ENCODE measurements at places on chromosomes 12 and 14.

DNA sequence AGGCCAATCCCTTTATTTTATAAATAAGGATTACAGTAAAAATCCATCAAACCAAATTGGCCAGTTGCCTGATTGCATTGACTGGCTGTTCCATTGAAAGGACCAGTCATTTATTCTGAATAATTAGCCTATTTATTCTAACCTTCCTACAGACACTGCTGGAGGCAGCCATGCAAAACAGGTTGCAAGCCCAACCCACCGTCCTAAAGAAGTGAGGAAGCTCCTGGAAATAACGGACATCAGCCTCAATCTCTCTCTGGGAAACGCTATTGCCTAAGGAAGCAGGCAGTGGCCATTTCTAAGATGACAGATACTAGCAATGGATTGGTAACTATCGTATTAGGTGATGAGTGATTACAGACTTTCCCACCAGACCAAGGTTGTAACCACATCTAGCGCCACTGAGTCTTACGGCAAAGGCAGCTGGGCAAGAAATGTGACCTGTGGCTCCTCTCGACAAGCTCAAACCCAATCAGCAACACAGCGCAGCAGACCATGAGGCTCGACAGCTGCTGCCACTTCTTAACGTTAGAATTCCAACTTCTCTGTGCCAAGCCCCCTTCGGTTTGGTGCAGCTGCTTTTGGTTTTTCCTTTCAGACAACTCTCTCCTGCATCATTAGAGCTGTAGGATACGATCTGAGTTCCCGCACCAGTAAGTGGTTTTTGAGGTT, 134.2 kb downstream of the KCNK10 start:
- no peak for DNase-seq

GRCh38 chr12:121446750-121447149, 46.8 kb downstream of the RNF34 start:
- DNase-seq: no peak

DNA sequence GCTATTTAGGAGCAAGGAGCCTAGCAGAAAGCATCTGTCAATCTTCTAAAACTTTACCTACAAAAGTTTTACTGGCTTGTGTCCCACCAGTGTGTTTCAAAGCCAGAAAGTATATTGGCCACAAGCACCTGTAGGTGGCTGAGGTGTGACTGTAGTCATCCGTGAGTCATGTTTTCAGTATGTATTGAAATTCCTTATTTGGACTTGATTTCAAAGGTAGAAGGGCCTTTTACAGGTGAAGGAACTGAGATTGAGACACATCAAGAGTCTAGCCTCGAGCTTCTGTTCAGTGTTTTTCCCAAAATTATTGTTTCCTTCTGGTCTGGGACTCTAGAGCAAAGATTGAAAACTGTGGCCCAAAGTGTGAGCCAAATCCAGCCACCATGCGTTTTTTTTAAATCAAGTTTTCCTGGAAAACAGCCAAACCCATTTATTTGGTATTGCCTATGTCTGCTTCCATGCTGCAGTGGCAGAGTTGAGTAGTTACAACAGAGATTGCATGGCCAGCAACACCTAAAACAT, 195.3 kb upstream of the BCL2L14 start:
- no peak for DNase-seq

DNA sequence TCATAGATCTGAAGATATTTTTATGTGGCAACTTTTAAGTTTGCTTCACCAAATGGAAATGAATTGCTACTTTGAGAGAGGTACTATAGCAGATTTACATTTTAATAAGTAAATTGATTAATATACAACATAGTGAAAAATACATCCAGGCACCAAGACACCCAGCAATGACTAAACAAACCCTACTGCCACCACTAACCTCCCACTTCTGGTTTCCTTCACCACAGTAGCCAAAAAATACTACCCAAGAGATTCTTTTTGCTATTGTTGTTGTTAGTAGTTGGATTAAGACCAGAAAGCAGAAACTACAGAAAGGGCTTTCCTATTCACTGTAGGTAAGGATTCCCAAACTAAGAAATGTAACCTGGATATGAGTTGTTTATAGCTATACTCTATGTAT, 54.1 kb downstream of the COCH start:
- DNase-seq: no peak

DNA sequence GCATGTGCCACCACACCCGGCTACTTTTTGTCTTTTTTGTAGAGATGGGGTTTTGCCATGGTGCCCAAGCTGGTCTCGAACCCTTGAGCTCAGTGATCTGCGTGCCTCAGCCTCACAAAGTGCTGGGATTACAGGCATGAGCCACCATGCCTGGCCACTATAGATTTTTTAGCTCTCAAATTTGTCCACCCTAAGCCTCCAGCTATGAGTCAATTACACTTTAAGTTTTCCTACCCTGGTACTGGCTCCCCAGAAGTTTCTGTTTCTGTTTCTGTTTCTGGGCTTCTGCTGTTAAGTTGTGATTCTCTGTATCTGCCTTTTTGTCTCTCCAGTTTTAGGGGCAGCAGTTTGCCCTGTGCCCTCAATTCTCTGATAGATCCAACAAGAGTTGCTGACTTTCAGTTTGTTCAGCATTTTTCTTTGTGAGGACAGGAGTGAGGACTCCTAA, 4.4 kb upstream of the TINF2 start:
- no peak for DNase-seq

- DNase-seq: no peak
These were observed 119.0 kb upstream of the RASSF8 start for GRCh38 chr12:25839470-25839869.

- DNase-seq: no peak
These were observed 65.2 kb downstream of the WIF1 start for GRCh38 chr12:65055859-65056258.

- no peak for DNase-seq
These were observed 86.3 kb upstream of the PDZRN4 start for GRCh38 chr12:41101806-41102205.

DNA sequence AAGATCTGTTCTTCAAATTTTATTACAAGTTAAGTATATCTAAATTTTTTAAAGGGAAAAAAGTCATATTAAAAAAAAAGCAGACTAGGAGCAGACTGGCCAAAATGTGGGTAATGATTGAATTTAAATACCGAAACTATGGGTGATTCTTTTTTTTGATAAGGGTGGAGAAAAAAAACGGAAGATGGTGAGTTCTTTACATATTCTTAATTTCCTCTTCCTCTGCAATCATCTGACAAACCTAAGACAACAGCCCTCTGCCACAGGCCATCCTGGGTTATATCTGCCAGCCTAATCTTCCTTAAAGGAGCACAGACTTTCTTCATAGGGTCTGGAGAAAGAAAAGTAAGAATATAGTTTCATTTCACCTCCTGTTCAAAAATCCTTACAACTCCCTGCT, 108.0 kb downstream of the PPP2R5E start:
- peak; percentile 17 for DNase-seq

GRCh38 chr12:66131067-66131688, 628 bp upstream of the LLPH start:
- DNase-seq: no peak

- DNase-seq: no peak
These were observed 400.2 kb downstream of the BCL11B start for GRCh38 chr14:98871796-98872195.

GRCh38 chr12:115922952-115923564, 354.4 kb downstream of the MED13L start:
- DNase-seq: peak; percentile 35

DNA sequence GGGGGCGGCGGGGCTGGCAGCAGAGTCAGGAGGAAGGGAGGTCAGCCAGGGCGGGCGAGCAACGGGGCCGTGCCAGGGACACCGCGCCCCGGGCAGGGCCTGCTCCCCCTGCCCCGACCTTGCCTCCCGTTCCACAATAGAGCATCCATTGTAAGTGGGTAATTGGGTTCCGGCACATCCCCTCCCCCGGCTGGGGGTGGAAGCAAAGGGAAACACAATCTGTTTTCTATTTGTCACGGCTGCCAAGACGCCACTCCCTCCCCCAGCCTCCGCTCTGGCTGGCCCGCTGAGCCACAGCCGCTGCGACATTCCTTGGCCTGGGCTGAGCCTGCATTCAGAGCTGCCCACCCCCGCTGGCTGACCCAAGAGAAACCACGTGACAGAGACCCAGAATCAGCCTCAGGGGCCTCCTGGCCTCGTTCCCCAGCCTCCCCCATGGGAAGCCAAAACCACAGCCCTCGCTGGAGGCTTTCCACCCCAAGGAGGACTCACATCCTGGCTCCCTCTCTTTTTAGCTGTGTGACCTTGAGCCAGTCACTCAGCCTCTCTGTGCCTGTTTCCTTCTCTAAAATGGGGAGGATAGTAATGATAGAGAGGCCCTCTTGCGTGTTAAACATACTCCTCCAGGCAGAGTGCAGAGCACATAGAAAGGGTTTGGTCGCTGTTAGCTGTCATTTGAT, 117.6 kb downstream of the SCARB1 start:
- no peak for DNase-seq

- peak; percentile 75 for DNase-seq
These were observed 4.0 kb downstream of the RBM19 start for GRCh38 chr12:113961921-113962710.

DNA sequence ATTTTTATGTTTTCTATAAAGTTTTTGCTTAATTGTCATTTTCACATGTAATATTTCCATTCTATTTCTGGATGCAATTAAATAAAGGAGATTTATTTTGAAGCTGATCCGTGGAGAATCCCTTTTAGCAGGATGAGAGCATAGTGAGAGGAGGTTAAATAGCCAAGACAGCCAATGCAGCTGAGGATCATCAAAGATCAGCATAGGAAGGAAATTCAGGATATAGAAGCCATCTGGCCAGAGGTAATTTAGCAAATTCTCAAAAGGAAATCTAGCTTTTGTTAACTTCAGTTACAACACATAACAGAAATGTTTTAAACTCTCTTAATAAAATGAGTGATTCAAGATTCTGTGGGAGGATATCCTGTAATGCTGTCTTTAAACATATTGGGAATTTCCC, 122.8 kb upstream of the PDE3A start:
- DNase-seq: no peak

DNA sequence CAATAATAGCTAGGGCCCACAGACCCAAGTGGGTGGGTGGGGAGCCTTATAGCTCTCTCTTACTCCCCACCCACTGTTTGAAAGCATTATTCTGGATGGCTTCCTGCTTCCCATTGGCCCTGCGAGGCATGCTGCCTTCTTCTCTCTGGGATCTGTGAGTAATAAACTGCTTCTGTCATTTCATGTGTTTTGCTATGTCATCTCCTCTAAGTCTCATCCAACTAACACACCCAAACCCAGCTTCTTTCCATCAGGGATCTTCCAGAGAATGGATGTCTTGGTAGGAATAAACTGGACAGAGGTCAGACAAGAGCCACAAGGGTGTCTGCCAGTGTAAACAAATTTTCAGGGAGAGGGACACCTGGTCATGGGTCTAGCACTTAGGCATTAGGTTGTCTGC, 66.4 kb upstream of the BDKRB2 start:
- no peak for DNase-seq

GRCh38 chr14:37824939-37825712, 229.7 kb downstream of the TTC6 start:
- DNase-seq: no peak

- DNase-seq: peak; percentile 65
These were observed 7.5 kb downstream of the HEBP1 start for GRCh38 chr12:12992418-12993130.

GRCh38 chr14:54312166-54312801, 84.5 kb upstream of the CDKN3 start:
- DNase-seq: peak; percentile 10

DNA sequence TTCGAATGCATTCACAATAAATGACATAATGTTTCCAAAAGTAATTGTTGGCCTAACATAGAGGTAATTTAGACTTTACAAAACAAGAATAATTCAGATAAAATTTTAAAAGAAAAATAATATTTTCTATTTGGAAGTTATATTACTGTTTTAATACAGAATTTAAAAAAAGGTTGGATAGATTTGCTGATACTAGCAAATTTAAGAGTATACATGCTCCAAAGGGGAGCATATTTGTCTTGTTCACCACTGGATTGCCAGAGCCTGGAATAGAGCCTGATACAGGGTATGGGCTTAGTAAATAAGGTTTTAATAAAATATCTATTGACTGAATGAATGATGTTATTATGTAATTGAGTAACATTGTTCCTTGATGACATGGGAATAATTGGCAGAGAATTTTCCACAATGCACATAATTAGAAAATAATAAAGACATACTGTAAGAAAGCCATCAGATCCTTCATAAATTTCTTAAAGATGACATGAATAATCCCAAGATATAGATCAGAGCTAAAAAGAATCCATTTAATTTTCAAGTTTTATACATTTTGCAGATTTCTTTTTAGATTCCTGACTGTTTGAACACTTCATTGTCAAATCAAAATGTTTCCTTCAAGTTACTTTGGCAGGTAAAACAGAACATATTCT, 305.3 kb downstream of the SLC6A15 start:
- no peak for DNase-seq

DNA sequence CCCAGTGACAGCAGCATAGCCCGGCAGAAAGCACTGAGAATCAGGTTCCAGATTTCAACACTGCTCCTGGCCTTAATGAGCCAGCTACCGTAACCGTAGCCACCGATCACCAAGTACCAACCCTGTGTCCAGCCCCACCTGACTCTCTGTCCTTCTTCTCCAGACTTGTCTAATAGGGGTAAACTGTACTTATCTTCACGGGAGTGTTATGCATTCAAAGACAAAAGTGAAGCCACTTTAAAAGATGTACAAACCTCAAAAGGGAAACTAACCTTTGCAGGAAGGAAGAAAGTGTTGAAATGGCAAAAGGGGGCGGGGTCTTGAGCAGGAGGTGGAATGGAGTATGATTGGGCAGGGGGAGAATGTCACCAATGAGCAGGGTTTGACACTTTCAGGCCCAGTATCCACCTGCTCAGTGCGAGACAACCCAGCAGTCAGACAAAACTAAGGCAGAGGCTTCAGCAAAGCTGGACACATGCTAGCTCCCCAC, 226.1 kb downstream of the CHST11 start:
- DNase-seq: peak; percentile 84

DNA sequence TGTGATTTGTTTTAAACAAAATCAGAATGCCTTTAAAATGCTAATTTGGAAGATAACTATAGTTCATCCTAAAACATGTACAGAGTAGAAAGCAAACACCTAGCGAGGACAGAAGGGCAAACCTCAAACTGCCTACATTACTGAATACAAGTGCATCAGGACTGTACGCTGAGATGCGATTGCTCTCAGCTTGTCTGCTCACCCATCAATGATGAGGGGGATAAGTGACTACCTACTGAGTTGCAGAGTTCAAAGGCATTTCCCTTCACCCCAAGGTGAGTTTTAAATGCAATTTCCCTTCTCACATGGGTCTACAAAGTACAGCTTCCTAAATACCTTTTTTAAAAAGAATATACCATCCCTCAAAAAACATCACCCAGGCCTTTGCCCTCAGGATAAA, 52.9 kb downstream of the PHLDA1 start:
- no peak for DNase-seq

GRCh38 chr12:102757154-102757881, 159.7 kb downstream of the PAH start:
- no peak for DNase-seq

DNA sequence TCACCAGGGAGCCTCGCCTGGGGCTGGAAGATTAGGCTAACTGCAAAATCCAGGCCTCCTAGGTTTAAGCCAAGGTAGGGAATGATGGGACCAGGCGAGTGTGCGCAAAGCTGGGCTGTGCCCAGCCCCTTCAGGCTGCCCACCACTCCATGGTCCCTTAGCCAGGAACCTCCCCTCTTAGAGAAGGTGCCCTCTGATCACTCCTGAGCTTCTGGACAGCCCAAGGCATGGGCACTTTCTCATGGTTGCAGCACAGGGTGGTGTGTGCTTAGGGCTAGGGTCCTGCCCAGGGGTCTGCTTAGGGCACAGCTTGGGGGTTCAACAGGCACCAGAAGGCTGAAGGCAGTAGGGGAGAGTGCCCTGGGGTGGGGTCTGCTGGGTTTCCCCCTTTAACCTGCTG, 69.0 kb downstream of the PRIMA1 start:
- DNase-seq: no peak

- no peak for DNase-seq
These were observed 28.4 kb upstream of the NEDD1 start for GRCh38 chr12:96878704-96879103.

Measured in AML-193 (cell line).